ENCODE measurements at places on chromosomes 2 and 18. TPM values are rescaled to one million over a fixed set of nuclear protein-coding genes. Genes with fewer than 3 reads are reported as not detected.

Gene MOB1A
- total RNA-seq, result 188 TPM

DNA sequence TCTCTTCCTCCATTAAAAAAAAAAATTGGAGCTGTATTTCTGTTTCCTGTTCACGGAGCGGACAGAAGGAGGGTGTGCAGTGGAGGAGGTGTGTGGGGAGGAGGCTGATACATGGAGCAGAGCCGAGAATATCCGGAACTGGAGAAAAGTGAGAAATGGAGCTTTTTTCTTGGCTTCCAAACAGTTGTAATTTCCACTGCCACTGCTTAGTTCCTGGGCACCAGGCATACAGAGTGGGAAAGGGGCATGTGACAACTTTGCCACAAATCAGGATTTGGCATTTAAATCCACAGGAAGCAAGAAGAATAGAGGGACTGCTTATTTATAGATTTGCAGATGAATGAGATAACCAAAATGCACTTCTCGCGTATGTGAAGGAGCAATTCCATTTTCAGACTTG lies 71.2 kb downstream of the BCL11A start:
- H3K4me1 ChIP-seq, result no peaks in the 10 kb centered on the region
- peaks cover 25% of the 10 kb centered on the region for H3K27me3 ChIP-seq
- no peak overlapping the region for H3K27ac ChIP-seq
- no peak overlapping the region for H3K4me3 ChIP-seq

Gene HRH4
- total RNA-seq, result 0.43 TPM

DNA sequence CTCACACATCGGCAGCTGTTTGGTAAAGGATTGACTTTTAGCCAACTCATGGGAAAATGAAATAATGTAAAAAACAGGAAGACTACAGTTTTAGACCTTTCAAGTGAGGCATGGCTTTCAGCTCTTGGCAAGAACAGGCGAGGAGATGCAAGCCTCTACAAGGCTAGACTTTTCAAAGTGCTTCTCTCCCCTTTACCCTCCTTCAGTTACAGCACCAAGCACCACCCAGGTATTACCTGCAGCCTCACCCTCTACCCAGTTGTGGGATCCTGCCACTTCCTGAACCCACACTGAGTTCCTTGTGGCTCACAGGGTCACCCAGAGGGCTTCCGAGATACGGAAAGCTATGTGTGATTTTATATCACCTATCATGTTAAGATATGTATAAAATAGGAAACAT lies 14.7 kb downstream of the UGT1A10 start:
- DNase-seq, result no peak
- no peak overlapping the region for H3K27ac ChIP-seq

DNA sequence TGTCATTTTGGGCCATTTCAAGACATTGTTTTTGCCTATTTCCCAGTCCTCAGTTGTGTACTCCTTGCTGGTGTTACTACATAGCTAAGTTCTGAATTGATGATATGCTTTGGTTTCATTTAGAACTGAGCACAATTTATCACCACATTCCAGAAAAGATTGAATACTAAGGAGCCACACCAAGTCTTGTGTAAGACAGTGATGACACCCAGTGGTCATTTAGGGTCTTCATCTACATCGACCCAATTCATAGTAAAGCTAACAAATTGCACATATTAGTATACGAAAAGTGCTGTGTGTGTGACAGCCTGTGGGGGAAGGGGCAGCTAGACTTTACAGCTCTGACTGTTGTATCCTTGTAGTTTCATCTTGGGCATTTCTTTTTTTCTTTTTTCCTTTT lies 10.9 kb upstream of the DLX2 start:
- no peaks in the 10 kb centered on the region for H3K36me3 ChIP-seq
- DNase-seq, result no peak
- H3K4me1 ChIP-seq, result no peaks in the 10 kb centered on the region

Gene ALPG
- not detected for total RNA-seq

GRCh38 chr18:69941183-69941582 lies 6.5 kb downstream of the CD226 start:
- peaks cover 61% of the 10 kb centered on the region for H3K4me1 ChIP-seq
- no peak overlapping the region for H3K4me3 ChIP-seq
- no peak for DNase-seq

- H3K27ac ChIP-seq, result no peak overlapping the region
- H3K36me3 ChIP-seq, result peaks cover 33% of the 10 kb centered on the region
- peaks cover 53% of the 10 kb centered on the region for H3K4me1 ChIP-seq
These were observed 104.6 kb downstream of the PTPN4 start for GRCh38 chr2:119864318-119864717.

Gene ANTXR1
- total RNA-seq, result not detected

GRCh38 chr2:197969391-197969893 lies 165.0 kb downstream of the PLCL1 start:
- H3K4me3 ChIP-seq, result no peak overlapping the region
- H3K27me3 ChIP-seq, result no peaks in the 10 kb centered on the region
- H3K36me3 ChIP-seq, result peaks cover 12% of the 10 kb centered on the region
- DNase-seq, result no peak
- H3K4me1 ChIP-seq, result no peaks in the 10 kb centered on the region
- no peak overlapping the region for H3K27ac ChIP-seq

GRCh38 chr2:200708943-200709342 lies 102.8 kb upstream of the BZW1 start:
- H3K27me3 ChIP-seq, result no peaks in the 10 kb centered on the region
- no peak overlapping the region for H3K4me3 ChIP-seq
- H3K27ac ChIP-seq, result no peak overlapping the region
- DNase-seq, result no peak
- H3K36me3 ChIP-seq, result no peaks in the 10 kb centered on the region

GRCh38 chr2:116833052-116833451 lies 981.4 kb upstream of the DDX18 start:
- no peaks in the 10 kb centered on the region for H3K27me3 ChIP-seq
- DNase-seq, result no peak
- H3K36me3 ChIP-seq, result no peaks in the 10 kb centered on the region
- H3K27ac ChIP-seq, result no peak overlapping the region
- no peaks in the 10 kb centered on the region for H3K4me1 ChIP-seq

- H3K4me3 ChIP-seq, result no peak overlapping the region
- peaks cover 68% of the 10 kb centered on the region for H3K36me3 ChIP-seq
- peaks cover 25% of the 10 kb centered on the region for H3K4me1 ChIP-seq
- DNase-seq, result no peak
- H3K27me3 ChIP-seq, result no peaks in the 10 kb centered on the region
- H3K27ac ChIP-seq, result peak overlapping the region; percentile 28
These were observed 33.9 kb downstream of the COX7A2L start for GRCh38 chr2:42327125-42327524.

Gene FRZB
- total RNA-seq, result not detected

Gene RAX
- total RNA-seq, result not detected

- no peak overlapping the region for H3K4me3 ChIP-seq
- peaks cover 4% of the 10 kb centered on the region for H3K4me1 ChIP-seq
- H3K27ac ChIP-seq, result no peak overlapping the region
- no peak for DNase-seq
- no peaks in the 10 kb centered on the region for H3K27me3 ChIP-seq
These were observed 453 bp downstream of the KLHL41 start for GRCh38 chr2:169509955-169510354.

GRCh38 chr2:32246911-32247310 lies 17.8 kb downstream of the NLRC4 start:
- no peak overlapping the region for H3K4me3 ChIP-seq
- H3K4me1 ChIP-seq, result no peaks in the 10 kb centered on the region
- no peak overlapping the region for H3K27ac ChIP-seq

- H3K4me1 ChIP-seq, result no peaks in the 10 kb centered on the region
- H3K27ac ChIP-seq, result no peak overlapping the region
- DNase-seq, result no peak
- H3K36me3 ChIP-seq, result no peaks in the 10 kb centered on the region
- no peak overlapping the region for H3K4me3 ChIP-seq
These were observed 163.7 kb downstream of the LTBP1 start for GRCh38 chr2:33110461-33110860.

Gene RAMP1
- 8.1 TPM for total RNA-seq

Gene TMEM200C
- not detected for total RNA-seq

DNA sequence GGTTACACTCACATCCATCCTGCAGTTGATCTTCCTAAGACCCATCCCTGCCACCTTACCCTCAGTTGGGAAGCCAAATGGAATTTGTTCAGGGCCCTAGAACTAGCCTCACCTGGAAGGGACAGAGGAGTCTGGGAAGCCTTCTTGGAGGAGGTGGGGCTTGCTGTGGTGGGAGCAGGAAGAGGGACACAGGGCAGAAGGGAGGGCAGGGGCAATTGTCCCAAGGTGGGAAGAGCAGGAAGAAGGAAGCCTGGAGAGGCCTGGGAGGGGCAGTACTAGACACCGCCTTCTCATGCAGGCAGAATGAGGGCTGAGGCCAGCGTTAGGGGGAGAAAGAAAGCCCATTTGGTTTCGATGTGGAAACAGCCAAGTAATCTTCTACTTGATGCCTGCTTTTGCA lies 34.1 kb upstream of the ASPRV1 start:
- H3K4me1 ChIP-seq, result peaks cover 27% of the 10 kb centered on the region
- H3K4me3 ChIP-seq, result no peak overlapping the region
- no peaks in the 10 kb centered on the region for H3K27me3 ChIP-seq
- no peak for DNase-seq

Data from activated CD4-positive, alpha-beta memory T cell treated with anti-CD3 and anti-CD28 coated beads, Interleukin-2, amount 10 ng/mL, durations not matched to agents 7 days and 5 days (primary cell).